ENCODE measurements at places on chromosomes 11 and 22.

DNA sequence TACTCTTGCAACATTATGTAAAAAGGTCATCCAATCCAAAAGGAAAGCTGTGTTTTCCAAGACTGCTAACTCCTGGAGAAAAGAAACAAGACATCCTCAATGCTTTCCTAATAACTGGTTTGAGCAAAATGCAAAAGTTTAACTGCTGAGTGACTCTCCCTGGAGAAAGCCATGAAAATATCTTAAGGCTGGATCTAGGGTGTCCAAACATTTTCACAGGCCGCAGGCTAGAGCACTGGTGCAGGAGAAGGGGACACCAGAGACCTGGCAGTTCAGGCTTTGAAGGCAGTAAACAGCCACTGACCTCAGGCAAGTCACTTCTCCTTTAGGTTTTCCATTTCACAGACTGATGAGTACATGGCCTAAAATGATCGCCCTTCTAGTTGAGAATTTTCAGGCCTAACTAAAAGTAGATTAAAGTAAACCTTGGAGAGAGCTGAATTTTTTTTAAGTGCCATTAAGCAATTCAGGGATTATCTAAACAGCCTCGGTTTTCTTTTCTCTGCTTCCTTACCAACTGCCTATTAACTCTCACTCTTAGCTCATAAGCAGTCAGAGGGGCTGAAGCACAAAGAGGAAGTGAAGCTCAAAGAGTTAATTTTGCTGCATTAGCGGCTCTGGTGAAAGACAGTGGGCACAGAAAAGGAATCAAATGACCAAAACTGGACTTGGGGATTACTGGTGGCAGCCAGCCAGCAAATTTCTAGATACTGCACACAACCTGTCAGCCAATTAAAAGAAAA, 2.3 kb downstream of the CHKA start:
- DNase-seq = no peak

DNA sequence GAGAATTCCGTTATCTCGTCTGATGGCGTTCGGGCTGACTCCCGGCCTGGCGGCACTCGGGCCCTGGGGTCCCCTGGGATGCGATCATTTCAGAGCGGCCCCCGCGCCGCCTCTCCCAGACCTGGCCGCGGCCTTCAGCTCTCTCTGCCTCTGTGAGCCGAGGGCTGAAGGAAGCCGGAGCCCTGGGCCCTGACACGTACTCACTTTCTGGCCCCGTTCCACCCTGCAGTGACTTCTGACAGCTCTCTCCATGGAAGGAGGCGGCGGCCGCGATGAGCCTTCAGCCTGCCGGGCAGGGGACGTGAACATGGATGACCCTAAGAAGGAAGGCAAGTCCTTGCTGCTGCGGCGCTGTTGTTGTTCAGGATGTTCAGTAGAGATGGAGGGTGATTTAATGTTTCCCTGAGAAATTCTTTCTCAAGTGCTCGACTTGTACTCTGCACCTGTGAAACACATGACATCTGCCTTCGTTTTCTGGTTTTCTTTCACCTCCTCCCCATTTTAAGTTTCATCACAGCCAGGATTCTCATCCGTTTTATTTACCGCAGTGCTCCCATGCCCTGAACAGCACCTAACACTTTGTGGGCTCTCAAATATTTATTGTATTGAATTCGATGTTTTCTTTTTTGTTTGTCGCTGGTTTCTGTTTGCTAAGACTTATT, 612 bp downstream of the GTSE1 start:
- peak; percentile 29 for DNase-seq

GRCh38 chr22:26983311-26983710, 325.9 kb downstream of the MIAT start:
- no peak for DNase-seq

DNA sequence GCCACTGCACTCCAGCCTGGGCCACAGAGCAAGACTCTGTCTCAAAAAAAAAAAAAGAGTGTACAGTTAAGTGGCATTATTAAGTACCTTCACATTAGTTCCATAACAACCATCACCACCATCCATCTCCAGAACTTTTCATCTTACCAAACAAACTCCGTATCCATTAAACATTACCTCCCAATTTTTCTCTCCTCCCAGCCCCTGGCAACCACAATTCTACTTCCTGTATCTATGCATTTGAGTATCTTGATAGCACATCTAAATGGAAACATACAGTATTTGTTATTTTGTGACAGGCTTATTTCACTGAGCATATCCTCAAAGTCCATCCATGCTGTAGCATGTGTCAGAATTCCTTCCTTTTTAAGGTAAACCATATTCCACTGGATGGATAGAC, 46.8 kb downstream of the DGCR2 start:
- no peak for DNase-seq

GRCh38 chr11:118771547-118772288, 19.2 kb downstream of the DDX6 start:
- no peak for DNase-seq

GRCh38 chr11:10743354-10744000, 7.6 kb upstream of the CTR9 start:
- peak; percentile 37 for DNase-seq

- DNase-seq = no peak
These were observed 8.3 kb downstream of the KIRREL3 start for GRCh38 chr11:126992065-126992803.

DNA sequence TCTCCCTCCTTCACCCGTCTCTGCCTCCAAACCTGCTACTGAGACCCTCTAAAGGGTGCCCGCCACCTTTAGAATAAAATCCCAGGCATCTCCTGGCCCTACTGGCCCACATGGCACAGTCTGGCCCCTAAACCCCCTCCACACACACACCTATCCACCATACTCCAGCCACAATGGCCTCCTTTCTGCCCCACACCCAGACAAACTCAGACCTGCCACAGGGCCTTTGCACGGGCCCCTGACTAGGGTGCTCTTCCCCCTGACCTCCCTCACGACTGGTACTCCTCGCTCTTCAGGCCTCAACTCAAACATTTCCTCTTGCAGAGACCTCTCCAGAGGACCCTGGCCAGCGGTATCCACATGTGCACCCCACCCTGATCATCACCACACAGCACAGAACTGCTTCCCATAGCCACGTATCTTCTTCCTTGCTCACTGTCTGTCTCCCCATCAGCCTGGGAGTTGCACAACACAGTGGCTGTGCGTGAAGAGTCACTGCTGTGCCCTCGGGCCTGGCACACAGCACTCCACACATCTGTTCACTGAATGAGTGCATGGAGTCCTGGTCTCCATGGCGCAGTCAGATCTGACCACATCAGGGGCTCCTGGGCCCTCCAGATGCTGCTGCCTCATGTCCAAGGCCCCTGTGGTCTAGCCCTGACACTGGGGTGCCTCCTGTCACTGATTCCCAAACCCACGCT, 66.2 kb upstream of the TCF20 start:
- DNase-seq = no peak

- no peak for DNase-seq
These were observed 124.4 kb upstream of the RAG2 start for GRCh38 chr11:36722421-36722820.

GRCh38 chr11:60939301-60939700, 12.7 kb downstream of the SLC15A3 start:
- DNase-seq = no peak

DNA sequence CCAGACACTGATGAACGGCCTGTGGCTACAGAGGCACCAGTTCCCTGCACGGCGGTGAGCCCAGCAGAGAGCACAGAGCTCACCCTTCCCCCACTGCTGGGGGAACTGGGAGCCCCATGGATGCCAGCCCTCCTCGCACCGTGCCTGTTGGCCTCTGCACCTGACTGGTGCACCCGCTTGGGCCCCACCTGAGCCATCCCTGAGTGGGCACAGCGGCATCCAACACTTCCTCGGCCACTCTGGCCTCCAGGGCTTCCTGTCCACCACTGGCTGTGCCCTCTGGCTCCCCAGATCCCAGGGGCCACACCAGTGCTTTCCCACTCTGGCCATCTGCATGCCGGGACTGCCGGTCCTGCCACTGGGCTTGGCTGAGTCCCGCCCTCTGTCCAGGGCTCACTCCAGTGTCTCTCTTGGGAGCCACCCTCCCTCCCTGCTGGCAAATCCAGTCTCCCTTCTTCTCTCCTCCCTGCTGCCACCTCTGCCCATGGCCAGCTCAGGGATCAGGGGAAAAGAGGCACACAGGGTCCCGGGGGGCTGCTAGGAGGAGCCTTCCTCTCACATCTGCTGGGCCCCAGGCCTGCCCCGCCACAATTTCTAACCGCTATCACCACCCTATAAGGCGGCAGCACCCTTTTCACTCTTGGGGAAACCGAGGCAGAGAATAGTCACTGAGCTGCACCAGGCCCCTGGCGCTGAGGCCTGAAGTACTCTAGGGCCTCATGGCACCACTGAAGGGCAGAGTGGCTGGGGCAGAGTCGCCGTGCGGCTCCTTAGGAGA, 33.0 kb downstream of the GNB1L start:
- DNase-seq = no peak

GRCh38 chr11:19978668-19979518, 181.4 kb downstream of the DBX1 start:
- DNase-seq = peak; percentile 69

DNA sequence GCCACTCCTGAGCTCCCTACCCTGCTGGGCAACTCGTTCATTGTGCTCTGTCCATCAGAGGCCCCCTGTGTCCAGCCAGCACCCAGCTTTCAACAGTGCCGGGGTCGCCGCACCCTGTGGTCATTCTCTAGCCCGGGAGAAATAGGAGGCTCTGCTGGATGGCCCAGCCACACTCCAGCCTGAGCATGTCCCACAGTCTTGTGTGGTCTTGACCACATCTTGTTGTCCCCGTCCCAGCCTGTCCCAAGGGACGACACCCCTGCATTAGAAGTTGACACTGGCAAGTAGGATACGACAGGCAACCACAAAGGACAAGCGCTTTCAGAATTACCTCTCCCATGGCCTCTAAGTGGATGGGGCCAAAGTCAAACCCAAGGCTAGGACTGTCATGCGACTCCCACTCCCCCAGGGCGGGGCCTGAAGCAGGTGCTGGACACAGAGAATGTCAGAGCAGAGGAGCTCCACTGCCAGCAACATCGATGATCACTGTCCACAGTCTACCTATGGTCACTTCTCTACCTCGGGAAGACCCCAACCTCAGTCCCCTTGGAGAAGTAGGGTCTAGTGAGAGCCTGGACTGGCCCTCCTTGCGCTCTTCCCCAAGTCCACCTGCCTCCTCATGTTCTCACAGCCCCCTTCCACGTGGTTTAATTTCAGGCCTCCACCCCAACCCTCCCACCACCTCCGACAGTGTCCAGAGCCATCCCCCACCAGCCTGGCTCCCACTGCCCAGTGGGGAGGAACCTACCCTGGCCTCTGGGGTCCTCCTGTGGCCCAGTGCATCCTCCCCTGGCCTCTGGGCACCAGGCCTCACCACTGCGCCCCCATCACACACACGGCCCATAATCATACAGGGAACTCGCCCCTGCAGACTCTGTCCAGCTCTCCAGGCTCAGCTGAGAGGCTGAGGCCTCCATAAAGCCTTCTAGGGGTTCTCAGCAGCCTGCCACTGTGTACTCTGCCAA, 4.4 kb upstream of the DGCR2 start:
- no peak for DNase-seq

DNA sequence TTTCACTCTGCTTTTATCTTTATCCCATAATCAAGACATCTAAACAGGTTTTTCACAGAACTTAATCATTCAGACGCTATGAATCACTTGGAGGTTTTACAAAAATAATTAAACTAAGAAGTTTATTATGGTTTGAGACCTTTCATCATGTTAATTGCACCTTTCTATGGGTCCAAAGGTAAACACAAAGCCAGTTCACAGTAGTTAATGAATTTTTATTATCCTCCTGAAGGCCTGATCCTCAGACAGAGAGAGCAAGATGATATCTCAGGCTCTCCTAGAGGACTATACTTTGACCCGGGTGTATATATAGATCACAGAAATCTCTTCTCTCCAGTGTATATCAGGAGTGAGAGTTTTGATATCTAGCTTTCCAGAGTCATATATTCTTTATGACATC, 1044.3 kb upstream of the RAG2 start:
- DNase-seq = no peak

GRCh38 chr11:71080239-71081097, 171.9 kb downstream of the SHANK2 start:
- peak; percentile 74 for DNase-seq

DNA sequence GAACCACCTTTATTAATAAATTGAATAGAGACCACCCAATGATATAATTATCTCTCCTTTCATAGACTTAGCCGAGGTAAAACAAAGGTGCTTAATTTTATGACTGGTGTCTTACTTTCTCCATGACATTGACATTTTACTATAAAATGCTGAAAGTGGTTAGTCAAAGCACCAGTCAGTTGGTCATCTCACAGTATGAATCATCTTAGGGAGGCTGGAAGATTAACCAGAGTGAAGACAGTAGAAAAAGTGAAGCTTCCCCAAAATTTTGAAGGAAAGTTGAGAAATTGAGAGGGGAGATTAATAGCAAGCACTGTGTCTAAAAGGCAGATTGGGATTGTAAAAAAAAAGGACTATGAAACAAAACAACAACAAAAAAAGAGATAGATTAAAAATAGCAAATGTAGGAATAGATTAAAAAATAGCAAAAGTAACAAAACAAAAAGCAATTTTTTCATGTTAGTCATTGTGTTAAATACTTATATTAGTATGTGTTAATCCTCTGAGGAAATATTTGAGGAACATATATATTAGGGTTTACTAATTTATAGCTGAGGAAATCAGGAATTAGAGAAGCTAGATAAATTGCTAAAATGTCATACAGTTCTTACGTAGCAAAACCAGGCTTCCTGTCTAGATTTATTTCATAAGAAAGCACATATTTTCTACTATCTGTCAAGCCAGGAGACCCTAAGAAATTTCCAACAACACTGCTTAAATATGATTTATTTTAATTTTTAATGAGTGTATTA, 557.3 kb upstream of the ANO5 start:
- no peak for DNase-seq

DNA sequence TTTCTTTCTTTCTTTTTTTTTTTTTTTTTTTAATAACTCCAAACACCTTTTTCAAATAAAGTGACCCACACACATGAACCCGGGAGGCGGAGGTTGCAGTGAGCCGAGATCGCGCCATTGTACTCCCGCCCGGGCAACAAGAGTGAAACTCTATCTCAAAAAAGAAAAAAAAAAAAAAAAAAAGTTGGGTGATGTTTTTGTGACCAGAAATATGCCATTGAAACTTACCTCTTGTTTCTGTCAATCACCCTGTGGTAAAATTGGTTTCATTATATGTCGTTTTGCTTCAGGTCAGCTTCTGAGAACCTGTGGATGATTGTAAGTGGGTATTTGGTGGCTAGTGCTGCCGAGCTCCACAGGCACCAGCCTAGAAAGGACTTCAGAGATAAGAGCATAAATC, 238.8 kb downstream of the TBC1D22A start:
- DNase-seq = peak; percentile 67
